ENCODE measurements at places on chromosomes 1 and 21. TPM values are rescaled to one million over a fixed set of nuclear protein-coding genes. Genes with fewer than 3 reads are reported as not detected.

DNA sequence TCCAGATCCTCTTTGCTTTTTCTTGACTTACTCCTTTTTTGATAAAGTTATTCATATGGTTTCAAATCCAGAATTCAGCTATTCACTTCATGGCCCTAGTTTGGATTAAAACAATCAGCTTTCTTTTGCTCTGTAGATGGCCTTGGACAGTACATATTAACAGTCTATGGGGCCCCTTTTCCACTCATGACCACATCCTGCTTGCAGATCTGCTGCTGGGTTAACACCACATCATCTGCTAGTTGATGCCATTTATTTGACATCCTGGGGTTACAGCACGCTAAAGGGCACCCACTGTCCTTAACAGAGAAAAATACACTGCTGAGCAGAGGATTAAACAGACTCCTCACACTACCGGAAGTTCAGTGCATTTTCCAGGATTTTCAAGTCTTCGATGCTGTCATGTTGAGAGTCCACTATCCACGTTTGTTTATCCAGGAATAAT, 941 bp upstream of the IFI16 start:
- peak; percentile 55 for DNase-seq

DNA sequence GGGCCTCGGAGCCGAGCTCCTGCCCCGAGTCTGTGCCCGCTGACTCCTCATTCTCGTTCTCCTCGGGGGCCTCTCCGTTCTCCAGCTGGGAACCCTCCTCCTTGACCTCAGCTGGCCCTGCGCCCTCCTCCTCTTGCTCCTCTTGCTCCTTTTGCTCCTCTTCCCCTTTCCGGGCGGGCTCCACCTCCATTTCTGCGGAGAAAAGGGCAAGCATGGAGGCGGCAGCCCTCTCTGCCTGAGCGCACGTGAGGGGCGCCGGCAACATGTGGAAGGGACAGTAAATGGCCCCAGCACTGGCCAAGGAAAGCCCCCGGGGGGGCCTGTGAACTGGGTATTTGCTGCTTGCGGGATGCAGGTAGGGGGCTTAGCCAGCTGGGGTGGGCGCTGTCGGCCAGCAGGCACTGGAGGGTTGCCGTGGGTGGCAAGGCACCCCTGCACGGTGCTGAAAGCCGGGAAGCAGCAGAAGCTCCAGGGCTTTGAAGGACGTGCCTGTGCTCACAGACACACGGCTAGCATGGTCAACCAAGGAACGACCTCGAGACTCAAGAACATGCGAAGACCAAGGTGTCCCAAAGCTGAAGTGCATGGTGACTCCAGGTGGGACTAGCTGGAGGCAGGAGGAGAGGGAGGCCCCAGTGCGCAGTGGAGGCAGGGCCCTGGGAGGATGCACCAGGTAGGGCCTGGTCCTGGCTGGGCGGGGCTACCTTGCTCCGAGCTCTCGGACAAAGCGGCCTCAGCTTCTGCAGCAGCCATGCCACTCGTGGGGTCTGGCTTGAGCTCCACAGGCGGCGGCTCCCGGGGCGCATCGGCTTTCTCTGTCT, 30.7 kb downstream of the ZBTB17 start:
- DNase-seq, result no peak

Gene PPP1R8
- 25.6 TPM for total RNA-seq

Gene OR2T29
- not detected for total RNA-seq

Gene FAAP20
- 43.3 TPM for total RNA-seq

Data from natural killer cell (primary cell).